Progenitor cell of endocrine pancreas (in vitro differentiated cells): ENCODE measurements at places on chromosomes 5 and 9. TPM values are rescaled to one million over a fixed set of nuclear protein-coding genes. Genes with fewer than 3 reads are reported as not detected.
A peak's percentile ranks its signal among the peaks of the same experiment; 100 is the strongest.

The WDR38 gene
- not detected in 2 replicates for total RNA-seq

- no peak overlapping the region for H3K4me3 ChIP-seq
- peaks cover 4% of the 10 kb centered on the region for H3K36me3 ChIP-seq
- no peak overlapping the region for H3K27ac ChIP-seq
- no peak for DNase-seq
- no peaks in the 10 kb centered on the region for H3K27me3 ChIP-seq
- H3K4me1 ChIP-seq: peaks cover 2% of the 10 kb centered on the region
These were observed 34.4 kb downstream of the KIF2A start for GRCh38 chr5:62340392-62340791.

The SLC4A9 gene
- total RNA-seq: 0.31 and 0.58 TPM in 2 replicates

GRCh38 chr5:170228762-170229435 is 3.9 kb upstream of the C5orf58 start:
- no peak overlapping the region for H3K27ac ChIP-seq
- H3K27me3 ChIP-seq: peaks cover 15% of the 10 kb centered on the region
- no peak for DNase-seq
- H3K4me3 ChIP-seq: no peak overlapping the region
- no peaks in the 10 kb centered on the region for H3K36me3 ChIP-seq

- no peak overlapping the region for H3K4me3 ChIP-seq
- no peaks in the 10 kb centered on the region for H3K4me1 ChIP-seq
- no peak overlapping the region for H3K27ac ChIP-seq
These were observed 388.3 kb downstream of the ARRDC3 start for GRCh38 chr5:90994796-90995195.

DNA sequence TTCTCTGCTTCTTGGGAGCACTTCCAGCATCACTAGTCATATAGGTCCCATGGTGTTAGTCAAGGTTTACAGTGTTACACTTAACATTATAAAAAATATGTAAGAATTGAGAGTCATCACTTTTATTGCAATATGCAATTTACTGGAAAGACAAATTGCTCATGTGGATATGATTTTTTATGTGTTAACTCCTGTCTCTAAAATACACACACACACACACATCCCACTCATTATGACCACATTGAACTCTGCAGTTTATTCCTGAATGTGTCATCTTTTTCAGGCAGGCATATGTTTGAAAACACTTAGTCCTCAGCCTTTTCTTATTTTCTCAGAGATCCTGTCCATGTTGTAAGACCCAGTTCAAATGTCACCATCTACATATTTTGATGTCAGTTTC is 148.5 kb upstream of the MRPS30 start:
- DNase-seq: no peak
- H3K4me1 ChIP-seq: no peaks in the 10 kb centered on the region
- no peak overlapping the region for H3K27ac ChIP-seq

DNA sequence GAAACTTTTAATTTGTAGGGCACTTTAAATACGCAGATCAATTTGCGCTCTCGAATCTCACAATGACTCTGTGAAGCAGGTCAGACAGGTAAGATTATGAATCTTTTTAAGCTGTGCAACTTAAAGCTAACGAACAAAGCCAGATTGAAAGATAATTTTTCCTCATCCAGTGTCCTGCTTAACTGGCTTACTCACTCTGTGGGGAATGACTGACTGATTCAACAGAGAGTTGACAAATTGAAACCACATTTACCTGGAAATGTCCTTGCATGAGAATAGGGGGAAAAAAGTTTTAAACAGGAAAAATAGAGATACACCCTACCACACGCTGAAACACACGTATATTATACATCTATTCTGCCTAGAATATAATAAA is 187.9 kb downstream of the MAN2A1 start:
- no peaks in the 10 kb centered on the region for H3K36me3 ChIP-seq
- H3K4me1 ChIP-seq: peaks cover 2% of the 10 kb centered on the region
- H3K4me3 ChIP-seq: no peak overlapping the region
- no peak overlapping the region for H3K27ac ChIP-seq
- H3K27me3 ChIP-seq: no peaks in the 10 kb centered on the region
- DNase-seq: no peak

The ABLIM3 gene
- 0.27 and 0.48 TPM in 2 replicates for total RNA-seq

DNA sequence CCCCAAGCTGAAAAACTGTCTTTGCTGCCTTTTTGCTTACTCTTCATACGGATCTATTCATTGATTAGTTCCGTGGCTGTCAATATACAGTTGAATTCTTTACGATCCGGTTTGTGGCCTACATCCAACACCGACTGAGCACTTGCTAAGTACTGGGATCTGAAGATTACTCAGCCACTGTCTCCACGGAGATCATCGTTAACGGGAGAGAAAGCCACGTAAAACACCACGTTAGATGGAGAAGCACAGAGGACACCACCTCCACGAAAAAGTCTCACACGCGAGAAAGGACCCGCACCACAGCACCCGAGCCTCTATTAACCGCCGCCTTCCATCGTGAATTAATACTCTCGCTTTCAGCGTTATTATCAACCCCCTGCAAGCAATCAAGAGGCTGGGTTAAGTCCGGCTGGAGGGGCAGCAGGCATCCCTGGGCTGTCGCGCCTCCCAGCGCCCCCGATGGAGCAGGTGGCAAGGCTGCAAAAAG is 650 bp downstream of the ELP1 start:
- H3K36me3 ChIP-seq: peaks cover 3% of the 10 kb centered on the region
- peak overlapping the region; percentile 94 for H3K4me3 ChIP-seq
- H3K27ac ChIP-seq: peak overlapping the region; percentile 99
- no peaks in the 10 kb centered on the region for H3K27me3 ChIP-seq
- DNase-seq: peak; percentile 51

The SLC12A7 gene
- total RNA-seq: 76.3 and 80.8 TPM in 2 replicates

The CDH12 gene
- total RNA-seq: 2.8 TPM in 2 replicates

The SPINK13 gene
- not detected in 2 replicates for total RNA-seq

GRCh38 chr9:128913048-128913900 is 7.5 kb upstream of the PHYHD1 start:
- no peaks in the 10 kb centered on the region for H3K27me3 ChIP-seq
- DNase-seq: no peak
- peaks cover 20% of the 10 kb centered on the region for H3K36me3 ChIP-seq
